ENCODE measurements at places on chromosomes 3 and 15. TPM values are rescaled to one million over a fixed set of nuclear protein-coding genes. Genes with fewer than 3 reads are reported as not detected.

The CAPN3 gene
- 10.8 TPM for total RNA-seq

The RPL29 gene
- total RNA-seq, result 819 TPM

The GOLGA6B gene
- total RNA-seq, result not detected

The C3orf49 gene
- total RNA-seq, result not detected

The MNS1 gene
- 0.52 TPM for total RNA-seq

The GOLGA8T gene
- total RNA-seq, result 2.6 TPM

GRCh38 chr3:30081904-30082303 is 524.5 kb upstream of the TGFBR2 start:
- no peak for DNase-seq

DNA sequence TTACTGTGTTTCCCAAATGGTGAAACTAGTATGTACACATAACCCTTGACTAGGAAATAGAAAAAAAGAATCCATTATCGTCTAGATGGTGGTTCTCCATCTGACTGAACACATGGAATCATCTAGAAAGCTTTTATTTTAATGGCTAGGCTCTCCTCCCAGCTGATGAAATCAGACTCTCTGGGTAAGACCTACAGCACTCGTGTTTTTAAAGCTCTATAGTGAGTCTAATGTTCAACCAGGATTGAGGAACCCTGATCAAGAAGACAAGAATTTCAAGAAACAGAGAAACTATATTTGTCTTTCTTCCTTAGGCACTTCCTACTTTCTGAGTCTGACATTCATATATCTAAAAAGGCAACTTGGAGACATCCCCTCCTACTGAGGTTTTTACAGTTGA is 118.8 kb downstream of the TMCO5A start:
- DNase-seq, result no peak

DNA sequence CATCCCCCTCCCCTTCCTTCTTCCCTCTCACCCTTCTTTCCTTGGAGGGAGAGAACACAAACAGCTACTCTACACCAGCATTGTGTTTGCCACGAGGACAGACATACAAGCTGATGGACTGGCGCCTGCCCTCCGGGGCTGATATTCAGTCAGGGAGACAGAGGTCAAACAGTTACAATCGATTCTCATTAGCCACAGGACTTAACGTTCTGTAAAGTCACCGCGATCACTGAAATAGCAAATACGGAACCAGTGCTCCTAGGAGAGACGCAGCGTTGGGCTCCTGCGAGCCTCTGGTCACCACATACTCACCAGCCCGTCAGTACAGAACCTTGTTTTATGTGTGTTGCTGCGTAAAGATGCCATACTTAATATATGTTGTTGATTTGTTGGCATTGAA is 108.8 kb downstream of the LRRK1 start:
- no peak for DNase-seq

GRCh38 chr3:154795582-154795981 is 284.5 kb upstream of the MME start:
- DNase-seq, result no peak

GRCh38 chr3:128703561-128703960 is 22.4 kb upstream of the RAB7A start:
- DNase-seq, result no peak

DNA sequence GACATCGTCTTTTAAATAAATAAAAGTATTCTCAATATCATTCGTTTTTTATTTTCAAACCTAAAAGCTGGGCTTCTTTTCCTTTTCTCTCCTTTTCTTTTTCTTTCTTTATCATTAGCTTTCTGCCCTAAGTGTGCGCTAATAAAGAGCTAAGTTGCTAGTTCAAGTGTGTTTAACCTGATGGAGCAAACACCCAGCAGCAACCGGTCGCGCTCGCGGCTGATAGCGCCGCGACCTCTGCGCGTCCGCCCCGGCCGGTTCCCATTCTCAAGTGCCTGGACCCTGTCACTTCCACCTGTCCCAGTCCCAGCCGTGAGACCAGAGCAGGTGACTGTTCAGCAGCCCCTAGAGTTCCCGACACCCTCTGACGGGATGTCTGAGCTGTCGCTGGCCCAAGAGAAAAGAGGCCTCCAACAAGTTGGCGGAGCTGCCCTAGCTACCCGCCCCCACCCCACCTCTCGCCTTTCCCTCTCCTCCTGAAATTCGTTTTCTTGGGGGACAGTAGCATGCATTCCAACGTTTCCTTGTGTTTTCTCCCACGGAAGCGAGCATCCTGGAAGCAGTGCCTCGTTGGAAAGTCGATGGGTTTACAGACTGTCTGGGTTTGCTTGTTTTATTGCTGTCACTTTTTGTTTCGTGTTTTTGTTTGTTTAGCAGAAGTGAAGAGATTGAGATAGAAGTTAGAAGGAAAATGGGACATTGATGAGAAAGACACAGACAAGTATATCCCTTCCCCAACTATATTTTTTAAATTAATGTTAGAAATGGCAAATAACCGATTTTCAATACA is 3.1 kb upstream of the MECOM start:
- DNase-seq, result no peak

DNA sequence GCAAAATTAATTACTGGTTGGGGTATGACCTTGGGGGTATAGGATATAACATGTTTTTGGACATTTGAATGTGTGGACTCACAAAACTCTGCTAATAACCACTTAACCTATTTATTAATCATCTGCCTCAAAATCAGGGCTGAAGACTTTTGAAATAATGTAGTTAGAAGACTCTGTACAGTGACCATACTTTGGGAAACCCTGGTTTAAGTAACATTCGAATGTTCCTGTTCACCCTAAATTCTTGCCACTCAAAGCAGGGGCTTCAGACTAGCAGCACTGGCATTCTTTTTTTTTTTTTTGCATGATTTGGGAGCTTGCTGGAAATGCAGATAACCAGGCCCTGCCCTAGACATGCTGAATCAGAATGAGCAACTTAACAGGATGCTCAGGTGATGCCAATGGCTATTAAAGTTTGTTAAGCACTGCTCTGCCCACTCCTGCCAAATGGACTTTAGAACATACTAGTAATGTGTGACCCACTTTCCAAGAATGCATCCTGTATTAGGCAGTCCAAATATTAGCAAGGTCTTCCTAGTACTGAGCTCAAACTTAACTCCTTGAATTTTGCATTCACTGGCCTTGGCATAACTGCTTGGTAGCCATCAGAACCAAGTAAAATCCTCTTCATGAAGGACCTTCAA is 12.7 kb upstream of the ST3GAL6 start:
- DNase-seq, result no peak

GRCh38 chr3:47476330-47476626 is 537 bp upstream of the SCAP start:
- DNase-seq, result no peak

DNA sequence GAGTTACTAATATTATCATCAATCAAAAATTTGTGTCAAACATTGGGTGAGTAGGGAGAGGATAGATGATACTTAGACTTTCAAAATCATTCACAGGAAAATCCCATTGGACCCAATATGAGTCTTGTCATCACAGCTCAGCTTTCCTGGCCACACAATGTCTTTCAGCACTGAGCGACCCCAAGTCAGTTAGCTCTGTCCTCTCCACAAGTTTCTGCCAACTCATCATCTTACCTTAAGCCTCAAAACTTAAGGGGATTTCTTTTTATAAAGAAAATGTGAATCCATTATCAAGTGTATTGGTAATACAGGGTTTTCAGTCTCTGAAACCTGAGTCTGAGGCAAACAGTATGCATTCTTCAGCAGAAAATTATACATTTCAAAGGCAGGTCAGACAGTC is 55.8 kb downstream of the SUMF1 start:
- DNase-seq, result no peak

DNA sequence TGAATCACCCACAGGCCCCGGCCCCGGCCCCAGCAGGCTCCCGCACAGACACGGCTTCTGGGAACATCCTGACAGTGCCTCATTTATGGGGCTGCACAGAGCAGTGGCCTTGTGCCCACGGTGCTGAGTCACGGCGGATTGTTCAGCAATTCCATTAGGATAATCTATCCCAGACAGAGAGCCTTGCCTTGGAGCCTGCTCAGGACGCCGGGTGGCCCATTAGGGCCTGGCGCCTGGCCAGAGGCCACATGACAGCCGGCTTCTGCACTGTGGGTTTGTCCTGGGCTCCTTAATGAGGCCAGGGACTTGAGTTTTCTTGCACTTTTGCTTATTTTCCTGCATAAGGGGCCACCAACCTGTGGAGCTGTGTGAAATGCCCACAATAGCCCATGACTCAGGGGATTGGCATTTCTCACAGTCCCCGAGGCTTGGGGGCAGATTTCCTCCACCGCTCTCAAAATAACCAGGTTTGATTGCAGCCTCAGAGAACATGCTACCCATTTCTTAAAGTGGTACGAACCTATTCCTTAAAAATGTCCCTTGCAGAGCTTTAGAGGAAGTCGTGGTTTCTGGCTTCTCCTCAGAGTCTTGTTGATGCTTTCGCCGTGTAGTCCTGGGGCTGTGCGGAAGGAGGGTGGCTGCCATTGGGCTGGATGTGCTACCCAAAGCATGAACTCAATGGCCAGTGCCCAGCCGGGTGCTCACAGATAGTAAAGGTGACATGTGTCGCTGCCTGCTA is 19.0 kb downstream of the SYNM start:
- no peak for DNase-seq

DNA sequence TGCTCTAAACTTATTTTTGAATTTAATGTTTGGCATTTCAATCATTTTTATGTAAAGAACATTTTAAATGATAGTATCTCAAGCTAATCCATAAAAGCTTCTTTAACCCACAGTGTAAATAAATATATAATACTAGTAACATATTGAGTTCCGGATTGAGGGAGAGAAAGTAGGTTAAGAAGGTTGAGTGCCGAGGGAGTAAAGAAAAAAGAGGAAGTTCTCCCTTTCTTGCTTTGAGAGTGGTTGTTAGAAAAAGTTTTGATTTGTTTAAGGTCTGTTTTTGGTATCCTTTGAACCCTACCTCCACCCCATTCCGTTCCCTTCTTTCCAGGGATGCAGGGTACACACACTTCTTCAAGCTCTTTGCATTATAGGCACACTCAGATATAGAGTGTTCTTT is 130.8 kb downstream of the VPS8 start:
- no peak for DNase-seq

GRCh38 chr3:188256758-188257157 is 102.8 kb downstream of the LPP start:
- no peak for DNase-seq

DNA sequence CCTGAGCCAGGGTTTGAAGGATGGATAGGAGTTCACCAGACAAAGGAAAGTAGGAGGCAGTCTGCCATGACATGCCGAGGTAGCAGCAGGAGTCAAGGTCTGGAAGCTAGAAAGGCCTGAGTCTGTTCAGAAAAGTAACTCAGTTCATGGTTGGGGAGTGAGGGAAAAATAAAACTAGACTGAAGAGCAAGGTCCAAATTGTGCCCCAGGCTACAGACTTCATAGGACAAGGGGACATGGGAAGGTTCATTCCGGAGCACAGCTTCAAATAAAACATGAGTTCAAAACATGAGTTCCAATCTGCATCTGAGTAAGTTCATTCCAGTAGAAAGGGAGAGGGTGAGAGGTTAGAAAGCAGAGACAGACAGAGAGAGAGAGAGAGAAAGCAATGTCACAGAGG is 39.7 kb downstream of the BFSP2 start:
- DNase-seq, result no peak
